ENCODE measurements at places on chromosomes 13 and 19.
A peak's percentile ranks its signal among the peaks of the same experiment; 100 is the strongest.

- no peak for DNase-seq
Observed at GRCh38 chr13:37118016-37118415, 12.6 kb upstream of the CSNK1A1L start.

- no peak for DNase-seq
Observed at GRCh38 chr19:46082728-46083050, 41.8 kb downstream of the IGFL3 start.

DNA sequence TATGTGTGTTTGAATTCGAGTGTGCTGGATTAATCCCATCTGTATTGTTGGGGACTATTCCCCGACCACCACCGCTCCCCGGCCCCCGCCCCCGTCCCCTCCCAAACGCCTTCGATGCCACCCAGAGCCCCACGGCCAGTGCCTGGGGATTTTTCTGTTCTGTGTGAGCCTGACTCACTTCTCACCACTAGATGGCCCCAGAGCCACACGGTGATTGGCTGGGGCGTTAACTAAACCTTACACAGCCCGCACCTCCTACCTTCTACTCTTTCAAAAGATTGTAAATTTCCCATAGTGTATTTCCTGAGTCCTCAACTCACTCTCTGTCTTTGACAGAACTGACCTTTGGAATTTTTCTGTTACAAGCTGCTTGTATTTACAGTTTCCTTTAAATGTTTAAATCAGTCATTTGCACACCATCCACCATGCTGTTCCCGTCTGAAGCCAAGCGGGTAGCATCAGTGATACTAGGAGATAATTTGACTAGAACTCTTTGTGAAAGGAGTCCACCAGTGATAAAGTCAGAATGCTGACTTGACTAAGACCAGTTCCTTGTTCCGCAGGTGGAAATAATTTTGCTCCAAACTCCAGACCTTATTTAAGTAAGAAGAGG, 61.4 kb downstream of the RFX2 start:
- peak; percentile 64 for DNase-seq

DNA sequence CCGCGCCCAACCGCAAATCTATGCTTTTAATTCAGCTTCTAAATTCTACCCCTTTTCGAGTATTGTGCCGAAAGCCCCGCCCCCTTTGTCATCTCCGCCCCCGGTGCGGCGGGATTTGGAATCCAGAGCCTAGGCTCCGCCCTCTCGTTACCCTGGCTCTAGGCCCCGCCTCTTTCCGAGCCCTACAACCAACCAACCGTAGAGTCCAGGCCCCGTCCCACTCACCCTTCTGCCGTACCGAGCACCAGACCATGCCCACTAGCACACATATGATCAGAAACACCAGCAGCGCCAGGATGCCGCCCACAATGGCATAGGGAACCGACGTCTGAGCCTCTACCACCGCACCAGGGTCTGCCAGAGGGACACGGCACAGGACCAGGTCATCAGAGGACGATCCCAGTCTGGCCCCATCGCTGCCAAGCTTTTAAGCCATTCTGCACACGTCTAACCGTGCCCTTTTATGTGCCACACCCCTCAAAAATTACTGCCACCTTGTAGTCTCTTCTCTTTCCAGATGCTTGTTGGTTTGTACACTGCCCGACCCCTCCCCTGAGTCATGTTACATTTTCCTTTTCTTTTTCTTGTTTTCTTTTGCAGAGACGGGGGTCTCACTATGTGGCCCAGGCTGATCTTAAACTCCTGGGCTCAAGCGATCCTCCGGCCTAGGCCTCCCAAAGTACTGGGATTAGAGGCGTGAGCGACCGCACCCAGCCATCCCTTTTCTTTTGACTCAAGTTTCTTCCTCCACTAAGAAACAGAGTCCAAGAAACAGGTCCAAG, 4.7 kb upstream of the ZNF428 start:
- no peak for DNase-seq

GRCh38 chr19:18093439-18094161, 4.0 kb upstream of the MAST3 start:
- DNase-seq, result no peak

DNA sequence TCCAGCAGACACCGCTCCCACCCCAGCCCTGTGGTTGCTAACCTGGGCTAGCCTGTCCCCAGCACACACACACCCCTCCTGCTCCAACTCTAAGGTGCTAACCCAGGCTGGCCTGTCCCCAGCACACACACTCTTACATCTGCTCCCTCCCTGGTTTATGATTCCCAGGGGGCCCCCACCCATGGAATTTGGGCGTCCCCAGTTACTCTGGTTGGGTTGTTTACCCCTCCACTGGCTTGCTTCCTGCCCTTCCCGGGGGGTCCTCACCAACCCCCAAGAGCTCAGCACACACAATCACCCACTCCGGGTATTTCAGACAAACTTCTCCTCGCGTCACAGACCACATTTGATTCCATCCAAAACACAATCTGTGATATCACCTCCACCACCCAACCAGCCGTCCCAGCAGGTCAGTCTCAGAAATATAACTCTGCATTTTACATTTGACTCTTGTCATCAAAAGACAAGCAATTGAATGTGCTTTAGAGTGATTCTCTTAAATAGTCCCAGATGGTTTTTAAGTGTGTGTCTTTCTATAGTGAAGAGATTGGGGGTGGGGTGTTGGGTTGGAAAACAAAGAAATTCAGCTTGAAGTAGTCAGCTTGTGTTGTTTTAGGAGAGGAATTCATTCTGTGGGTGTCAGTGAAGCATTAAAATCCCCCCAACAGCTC, 20.1 kb downstream of the COL4A2 start:
- DNase-seq, result no peak
